ENCODE measurements at places on chromosomes 16 and 17.
A peak's percentile ranks its signal among the peaks of the same experiment; 100 is the strongest.

- DNase-seq: no peak
Observed at GRCh38 chr17:45578516-45579455, 88.3 kb upstream of the PLEKHM1 start.

GRCh38 chr17:5786510-5786875 is 202.2 kb upstream of the NLRP1 start:
- DNase-seq: peak; percentile 14

GRCh38 chr16:68644296-68644695 is 814 bp upstream of the CDH3 start:
- peak; percentile 52 for DNase-seq

DNA sequence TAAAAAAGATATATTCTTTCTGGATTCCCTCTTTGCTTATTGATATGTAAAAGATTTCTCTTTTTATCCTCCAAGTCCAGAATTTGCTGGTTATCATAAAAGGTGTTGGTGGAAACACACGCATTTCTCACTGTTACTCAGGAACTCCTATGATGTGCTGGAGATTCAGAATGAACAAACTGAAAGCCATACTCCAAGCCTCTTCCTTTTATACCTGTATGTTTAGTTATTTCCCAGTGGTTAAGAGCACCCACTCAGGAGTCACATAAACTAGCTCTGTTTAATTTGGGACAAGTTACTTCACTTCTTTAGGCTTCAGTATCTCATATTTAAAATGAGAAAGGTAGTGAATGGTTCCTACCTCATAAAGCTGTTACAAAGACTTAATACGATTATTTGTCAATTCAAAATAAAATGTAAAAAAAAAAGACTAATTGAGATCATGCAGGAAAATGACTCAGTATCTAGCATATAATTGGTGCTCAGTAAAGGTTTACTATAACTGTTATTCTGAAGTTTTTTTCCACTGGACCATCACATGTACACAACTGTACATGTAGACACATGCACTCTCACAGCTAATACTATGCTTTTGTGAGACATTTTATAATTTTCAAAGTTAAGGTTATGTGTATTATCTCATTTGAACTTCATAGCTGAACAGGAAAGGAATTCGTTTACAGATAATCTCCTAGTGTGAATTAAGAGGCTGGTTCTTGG is 47.1 kb downstream of the TNRC6C start:
- DNase-seq: no peak

- DNase-seq: no peak
Observed at GRCh38 chr17:74818291-74818938, 41.3 kb downstream of the GRIN2C start.

DNA sequence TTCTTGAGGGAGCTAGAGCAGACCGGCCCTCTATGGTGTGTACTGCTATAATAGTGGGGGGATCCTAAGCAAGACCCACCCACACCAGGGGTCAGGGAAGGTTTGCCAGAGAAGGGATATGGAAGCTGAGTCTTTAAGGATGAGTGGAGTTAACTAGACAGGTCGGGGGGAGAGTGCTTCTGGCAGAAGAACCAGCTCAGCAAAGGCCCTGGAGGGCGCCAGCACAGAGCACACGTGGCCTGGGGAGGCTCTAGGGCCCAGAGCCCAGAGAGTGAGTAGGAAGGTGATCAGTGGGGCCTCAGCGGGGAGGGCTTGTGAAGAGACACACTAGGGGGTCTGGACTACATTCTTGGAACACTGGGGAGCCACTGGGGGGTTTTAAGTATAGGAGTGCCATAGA is 21.1 kb downstream of the NGFR start:
- DNase-seq: no peak

- no peak for DNase-seq
Observed at GRCh38 chr17:82121246-82121645, 23.2 kb upstream of the FASN start.

DNA sequence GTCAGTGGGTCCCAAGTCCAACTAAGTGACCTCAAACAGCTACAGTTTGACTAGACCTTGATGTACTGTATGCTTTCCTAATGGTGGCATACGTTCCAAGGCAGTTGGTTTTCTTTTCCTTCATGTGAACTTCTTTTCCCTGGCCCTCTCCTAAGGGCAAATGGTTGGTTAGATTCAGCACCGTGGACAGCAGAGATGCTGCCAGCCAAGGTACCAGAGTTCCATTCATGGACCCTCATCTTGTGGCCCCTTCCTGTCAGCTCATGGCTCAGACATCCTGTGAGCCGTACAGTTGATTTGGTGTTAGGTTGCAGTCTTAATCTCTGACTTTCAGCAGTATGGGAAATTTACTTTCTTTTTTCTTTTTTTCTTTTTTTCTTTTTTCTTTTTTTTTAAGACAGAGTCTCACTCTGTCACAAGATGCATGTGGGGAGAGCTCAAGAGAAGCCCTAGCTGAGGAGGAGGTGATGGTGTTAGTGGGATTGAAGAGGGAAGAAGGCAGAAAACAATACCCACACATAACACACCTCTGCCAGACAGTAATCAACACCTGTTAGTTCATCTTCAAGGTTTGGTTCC is 122.4 kb downstream of the USP31 start:
- DNase-seq: no peak

GRCh38 chr16:64730261-64730660 is 391.6 kb downstream of the CDH11 start:
- no peak for DNase-seq

DNA sequence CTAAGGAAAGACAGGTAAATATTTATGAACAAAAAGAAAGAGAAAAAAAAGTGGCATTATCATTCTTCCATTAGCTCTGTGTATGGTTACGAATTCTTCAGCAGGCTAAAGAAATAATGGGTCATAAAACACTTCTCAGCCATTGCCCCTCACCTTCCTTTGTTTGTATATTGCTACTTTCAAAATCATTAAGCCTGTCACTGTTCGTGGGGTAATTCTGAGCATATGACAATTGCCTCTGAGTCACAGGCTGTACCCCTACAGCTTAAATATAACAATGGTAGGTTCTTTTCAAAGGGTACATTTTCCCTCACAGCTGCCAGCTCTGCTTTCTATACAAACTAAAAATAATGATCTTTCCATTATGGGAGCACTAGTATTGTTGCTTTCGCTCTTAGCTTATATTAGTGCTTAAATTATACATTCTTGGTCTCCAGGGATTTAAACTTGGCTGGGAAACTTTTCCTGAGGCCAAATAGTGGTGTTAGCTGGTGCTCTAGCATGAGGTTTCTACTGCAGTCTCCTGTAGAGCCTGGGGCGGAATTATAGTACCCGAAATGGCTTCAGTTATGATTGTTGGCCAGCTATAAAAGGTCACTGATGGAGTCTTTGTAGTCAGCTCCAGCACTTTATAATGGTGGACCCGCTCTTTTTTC is 74.7 kb upstream of the CDH11 start:
- no peak for DNase-seq

DNA sequence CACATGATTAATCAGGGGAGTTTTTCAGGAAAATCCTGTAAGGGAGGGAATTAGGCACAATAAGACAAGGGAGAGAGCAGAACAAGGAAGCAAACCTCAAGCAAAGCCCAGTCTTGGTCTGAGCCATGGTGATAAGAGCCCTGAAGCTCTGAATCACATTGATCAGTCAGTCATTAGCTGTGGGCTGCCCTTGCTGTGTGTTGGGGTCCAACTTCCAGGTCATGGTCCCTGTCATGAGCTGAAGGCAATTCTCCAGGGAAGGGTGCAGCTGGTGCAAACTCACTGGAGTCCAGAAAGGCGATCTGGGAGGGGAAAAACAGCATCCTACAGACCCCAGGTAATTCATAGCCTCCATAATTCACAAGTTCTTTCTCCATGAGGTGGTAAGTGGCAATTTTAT is 89.9 kb downstream of the CYLD start:
- no peak for DNase-seq

DNA sequence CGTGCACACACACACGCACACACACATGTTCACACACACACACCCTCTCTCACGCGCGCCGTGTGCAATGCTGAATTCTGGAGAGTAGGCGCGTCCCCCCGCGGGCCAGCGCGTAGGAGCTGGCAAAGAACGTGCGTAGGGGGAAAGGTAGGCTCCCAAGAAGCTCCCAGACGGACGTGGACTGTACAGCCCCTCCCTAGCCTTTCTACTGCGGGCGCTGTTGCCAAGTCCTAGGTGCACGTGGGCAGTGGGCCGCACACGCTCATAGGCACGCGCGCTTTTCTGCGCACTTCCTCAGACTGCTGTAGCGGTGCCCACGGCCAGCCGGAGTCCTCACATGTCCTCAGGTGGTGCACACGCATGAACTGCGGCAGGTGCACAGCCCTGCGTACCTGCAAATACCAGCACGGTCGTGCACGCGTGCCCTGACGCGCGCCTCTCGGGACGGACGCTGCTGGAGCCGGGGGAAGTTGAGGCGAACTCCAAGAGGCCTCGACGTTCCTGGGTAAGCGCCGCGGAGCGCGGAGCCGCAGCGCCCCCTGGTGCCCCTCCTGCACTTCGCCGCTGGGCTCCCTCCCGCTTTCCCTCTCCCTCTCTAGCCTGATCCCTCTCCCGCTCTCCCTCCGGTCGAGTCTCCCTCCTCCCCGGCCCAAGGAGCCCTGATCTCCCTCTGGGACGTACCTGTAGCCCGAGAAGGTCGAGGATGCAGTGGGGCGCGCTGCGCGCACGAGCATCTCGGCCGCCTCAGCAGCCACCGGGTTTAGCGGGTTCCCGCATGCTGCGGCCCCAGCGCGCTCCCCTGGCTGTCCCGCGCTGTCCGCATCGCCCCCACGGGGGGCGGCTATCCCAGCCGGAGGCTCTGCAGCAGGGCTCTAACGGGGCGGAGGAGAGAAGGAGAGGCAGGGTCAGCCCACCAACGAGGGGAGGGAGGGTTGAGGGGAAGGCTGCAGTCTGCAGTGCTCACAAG is 749 bp downstream of the GRIN2A start:
- DNase-seq: peak; percentile 91

GRCh38 chr17:72123530-72124437 is 3.0 kb downstream of the SOX9 start:
- DNase-seq: peak; percentile 65

- no peak for DNase-seq
Observed at GRCh38 chr17:56785997-56786680, 47.6 kb downstream of the C17orf67 start.

DNA sequence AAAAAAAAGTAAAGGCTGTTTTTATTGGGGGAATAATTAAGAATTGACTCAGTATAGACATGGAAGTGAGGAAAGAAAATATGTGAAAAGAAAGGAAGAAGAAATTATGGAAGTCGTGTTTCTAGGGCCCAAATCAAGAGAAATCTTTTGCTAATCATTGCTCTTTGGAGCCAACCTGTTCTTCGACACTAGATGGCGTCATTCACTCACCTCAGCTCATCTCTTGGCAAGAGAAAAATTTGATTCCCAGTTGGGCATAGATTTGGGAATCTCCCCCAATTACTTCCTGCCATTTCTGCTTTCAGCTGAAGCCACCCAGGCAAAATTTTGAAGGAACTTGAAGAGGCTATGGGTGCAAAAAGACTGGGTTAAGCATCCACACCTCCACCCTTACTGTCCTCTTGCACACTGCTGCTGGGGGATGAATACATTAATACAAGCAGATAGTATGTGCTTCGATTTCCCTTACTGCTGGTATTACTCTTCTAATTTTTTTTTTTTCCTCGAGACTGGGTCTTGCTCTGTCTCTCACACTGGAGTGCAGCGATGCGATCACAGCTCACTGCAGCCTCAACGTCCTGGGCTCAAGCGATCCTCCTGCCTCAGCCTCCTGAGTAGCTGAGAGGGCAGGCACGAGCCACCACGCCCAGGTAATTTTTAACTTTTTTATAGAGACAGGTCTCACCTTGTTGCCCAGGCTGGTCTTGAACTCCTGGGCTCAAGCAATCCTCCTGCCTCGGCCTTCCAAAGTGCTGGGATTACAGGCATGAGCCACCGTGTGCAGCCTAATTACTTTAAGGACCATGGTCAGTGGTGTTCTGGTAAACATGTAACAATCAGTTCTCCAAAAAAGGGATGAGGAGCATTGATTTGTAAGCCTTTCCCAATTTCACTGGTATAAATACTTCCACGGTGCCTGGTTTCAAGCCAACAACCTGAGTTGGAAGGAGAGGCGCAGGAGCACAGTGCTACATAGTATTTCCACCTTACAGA is 13.5 kb downstream of the PSMD7 start:
- no peak for DNase-seq

DNA sequence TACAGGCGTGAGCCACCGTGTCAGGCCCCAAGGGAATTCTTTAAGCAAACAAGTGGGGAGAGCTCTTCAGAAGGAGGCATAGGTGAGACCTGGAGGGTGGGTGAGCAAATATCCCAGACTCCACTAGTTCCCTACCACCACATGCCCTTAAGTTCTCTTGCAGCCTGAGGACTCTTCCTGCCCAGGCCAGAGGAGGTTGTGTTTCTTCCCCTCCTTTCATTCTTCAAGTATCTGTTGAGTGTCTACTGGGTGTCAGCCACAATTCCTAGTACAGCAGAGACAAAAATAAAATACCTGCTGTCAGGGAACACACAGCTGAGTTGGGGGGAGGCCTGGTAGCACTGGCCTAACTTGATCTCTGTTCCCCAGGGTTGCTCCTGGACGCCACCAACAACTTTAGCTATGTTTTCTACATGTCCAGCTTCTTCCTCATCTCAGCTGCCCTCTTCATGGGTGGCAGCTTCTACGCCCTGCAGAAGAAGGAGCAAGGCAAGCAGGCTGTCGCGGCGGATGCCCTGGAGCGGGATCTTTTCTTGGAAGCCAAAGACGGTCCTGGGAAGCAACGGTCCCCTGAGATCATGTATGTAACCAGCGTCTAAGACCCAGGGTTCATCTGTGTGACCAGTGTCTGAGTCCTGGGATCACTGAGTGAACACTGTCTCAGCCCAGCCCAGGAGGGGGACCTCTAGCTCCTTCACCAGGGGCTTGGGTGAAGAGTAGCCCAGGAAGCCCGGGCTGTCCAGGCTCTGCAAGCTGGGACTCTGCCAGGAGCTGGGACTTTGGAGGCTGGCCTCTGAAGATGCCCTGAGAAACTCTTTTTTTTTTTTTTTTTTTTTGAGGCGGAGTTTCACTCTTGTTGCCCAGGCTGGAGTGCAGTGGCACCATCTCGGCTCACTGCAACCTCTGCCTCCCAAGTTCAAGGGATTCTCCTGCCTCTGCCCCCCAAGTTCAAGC is 5.9 kb upstream of the ARMC7 start:
- DNase-seq: no peak

GRCh38 chr16:30992931-30993816 is 8.2 kb downstream of the HSD3B7 start:
- no peak for DNase-seq

GRCh38 chr17:320139-320538 is 32.5 kb downstream of the RPH3AL start:
- DNase-seq: no peak

DNA sequence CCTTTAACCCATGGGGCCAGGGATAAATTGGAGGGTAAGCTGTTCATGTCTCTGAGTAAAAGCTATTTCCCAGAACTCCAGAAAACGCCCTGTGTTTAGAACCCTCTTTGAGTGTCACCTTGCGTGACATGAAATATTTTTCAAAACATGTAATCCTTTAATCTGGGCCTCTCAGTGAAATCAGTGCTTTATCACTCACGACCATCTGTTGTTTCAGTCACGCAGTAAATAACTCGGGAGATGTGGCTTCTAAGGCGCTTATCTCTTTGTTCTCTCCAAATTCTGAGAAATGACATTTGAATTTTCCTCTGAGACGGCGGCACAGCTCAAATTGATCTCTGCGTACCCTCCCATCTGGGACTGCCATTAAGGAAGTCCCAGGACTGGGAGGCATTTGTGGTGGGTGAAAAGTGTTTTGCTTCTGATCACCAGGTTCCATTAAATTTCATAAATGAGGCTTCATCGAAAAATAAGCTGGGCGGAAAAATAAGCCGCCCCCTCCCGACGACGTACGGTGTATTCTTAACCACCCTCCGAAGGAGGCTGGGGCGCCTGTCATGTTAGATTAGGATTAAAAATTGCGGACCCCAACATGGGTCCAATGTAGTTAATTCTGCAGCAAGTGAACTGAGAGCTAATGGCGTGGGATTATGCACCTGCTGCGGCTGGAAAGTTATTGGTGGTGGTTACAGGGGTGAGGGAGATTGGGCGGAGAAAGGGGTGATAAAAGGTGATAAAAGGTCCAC is 12.7 kb downstream of the WFDC1 start:
- DNase-seq: no peak
